SJSA1 (cell line): ENCODE measurements at places on chromosomes 4 and X.

DNA sequence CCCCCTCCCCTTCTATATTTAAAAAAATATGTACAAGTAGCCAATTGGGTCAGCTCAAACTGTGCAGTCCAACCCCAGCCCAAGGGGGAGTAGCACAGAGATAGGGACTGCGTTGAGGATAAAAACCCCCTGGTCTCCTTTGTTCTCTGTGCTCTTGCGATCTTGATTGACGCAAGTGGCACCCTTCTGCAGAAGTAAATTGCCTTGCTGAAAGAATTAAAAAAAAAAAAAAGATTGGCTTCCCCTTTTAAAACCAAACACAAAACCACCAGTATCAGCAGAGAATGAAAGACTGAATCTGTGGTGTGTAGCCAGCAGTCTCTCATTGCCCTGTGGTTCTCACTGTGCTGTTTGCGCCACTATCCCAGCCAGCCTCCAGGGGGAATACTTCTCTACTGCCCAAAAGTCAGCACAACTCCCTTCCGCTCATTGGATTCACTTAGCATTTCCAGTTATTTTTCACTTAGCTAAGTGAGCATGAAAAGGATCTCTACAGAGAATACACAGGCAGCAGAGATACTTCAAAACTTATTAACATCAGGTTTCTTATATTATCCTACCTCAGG lies 29.7 kb downstream of the MANBA start:
- no peak for DNase-seq

DNA sequence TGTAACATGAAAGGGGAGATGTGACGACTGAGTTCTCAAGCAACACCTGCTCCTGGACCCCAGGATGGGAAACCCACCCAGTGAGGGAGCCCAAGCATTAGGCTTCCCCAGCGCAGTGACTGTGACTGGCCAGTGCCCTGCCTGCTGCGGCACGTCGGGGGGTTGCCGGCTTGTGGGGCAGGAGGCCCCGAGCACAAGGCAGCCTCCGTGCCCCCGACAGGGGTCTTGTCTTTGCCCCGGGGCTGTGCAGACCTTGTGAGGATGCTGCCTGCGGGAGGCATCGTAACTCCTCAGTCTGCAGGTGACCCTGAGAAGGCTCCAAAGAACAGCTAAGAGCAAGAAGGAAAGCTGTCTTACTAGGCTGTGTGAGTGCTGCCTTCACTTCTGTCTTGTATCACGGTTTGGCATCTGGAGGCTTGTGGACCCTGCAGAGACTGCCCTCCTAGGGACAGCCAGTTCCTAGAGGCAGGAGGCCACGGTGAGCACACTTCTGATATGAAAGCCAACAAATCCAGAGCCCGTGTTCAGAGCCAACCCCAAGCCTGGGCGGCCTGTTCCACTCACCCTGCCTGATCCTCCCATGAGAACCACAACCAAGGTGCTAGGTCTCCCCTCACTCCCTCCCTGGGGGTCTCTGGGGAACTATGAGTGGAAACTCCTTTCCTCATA lies 47.7 kb downstream of the FGFRL1 start:
- no peak for DNase-seq

DNA sequence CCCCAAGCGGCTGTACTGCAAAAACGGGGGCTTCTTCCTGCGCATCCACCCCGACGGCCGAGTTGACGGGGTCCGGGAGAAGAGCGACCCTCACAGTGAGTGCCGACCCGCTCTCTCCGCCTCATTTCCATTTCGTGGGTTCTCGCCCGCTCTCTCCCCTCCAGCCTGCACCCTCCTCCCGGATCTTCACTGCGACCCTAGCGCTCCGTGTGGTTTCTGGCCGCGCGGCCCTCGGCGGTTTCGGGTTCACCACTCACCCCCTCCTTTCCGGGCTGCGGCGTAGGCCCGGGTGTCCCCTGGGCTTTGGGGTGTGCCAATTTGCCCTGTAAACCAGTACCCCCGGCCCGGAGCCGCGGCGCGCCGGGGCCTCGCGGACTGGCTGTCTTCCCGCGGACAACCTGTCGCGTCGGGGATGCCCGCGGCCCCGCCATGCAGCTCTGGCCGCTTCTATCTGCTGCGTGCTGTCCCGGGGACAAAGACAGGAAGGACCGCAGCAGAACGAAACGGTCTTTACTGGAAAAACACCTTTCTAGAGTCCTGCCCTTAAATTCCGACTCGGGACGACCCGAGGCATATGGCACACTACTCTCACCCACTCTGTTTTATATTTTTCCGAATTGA lies 737 bp downstream of the FGF2 start:
- DNase-seq = peak; percentile 61

GRCh38 chr4:185054272-185054671 lies 36.0 kb downstream of the HELT start:
- no peak for DNase-seq

DNA sequence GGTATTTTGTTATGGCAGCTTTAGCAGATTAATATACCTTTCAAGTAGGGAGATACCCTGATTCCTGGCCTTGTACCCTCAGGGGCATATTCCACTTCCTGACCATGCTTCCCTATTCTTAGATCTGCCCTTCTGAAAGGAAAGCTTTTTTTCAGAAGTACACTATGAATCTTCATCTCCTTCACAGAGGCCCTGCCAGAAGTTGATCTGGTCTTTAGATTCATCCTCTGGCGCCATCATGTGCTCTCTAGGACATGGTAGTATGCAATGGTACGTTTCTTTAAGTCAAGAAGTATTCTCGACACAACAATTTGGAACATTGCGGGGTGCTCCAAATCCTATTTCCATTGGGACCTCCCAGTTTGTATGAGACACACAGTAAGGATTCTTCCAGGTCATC lies 39.6 kb upstream of the DIPK2B start:
- no peak for DNase-seq

DNA sequence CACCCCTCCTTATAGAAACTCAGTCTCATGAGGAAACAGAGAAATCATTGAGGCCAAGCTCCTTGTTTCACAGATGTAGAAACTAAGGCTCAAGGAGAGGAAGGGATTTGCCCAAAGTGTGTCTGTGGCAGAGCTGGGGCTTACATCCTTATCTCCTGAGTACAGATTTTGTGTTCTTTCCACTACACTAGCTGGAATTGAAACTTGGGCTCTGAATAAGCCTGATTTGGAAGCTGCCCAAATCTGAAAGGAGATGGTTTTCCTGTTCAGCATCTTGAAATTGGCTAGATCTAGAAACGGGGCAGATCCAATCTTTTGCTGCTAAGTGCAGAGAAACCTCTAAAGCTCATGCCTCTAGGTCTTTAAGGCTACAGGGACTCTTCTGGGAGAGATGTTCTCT lies 24.3 kb downstream of the AWAT2 start:
- DNase-seq = no peak

DNA sequence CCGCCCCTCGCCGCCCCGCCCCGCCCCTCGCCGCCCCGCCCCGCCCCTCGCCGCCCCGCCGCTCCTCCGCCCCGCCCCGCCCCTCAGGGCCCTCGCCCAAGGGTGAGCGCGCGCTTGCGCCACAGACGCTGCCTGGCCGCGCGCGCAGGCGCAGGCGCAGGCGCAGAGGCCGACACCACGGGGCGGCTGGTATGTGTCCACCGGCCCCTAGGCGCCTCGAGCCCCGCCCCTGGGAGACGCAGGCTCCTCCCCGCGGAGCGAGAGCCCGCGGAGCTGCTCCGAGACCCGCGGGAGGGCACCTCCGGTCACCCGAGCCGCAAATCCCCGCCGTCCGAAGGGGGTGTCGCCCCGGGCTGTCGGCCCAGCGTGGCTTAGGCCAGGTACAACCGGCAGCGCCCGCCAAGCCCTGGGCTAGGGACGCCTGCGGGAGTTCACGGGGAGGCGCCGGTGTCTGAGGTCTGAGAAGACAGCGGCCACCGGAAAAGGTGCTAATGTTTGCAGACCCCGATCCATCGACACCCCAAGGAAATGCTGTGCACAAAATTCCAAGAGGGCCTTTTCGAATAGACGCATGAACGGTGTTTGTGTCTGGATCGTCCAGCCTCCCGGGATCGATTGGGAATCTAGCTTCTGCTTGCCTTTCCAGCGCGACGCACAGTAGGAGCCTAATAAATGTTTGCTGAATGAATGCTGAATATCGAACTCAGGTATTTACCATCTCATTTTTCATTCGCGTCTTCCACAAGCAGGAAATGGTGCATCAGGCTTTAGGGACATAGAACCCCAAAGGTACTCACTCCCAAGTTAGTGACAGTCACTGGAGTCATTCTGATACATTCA lies 473 bp upstream of the CCNQ start:
- DNase-seq = peak; percentile 78

DNA sequence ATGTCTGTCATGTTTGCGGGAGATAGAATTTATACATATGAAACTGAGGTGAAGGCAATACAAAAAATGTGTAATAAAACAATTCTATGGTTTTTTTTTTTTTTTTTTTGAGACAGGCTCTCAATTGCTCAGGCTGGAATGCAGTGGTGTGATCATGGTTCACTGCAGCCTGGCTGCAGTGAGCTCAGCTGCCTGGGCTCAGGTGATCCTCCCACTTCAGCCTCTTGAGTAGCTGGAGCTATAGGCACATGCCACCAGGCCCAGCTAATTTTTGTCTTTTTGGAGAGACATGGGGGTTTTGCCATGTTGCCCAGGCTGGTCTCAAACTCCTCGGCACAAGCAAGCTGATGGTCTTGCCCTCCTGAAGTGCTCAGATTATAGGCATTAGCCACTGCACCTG lies 10.1 kb downstream of the RADX start:
- no peak for DNase-seq

DNA sequence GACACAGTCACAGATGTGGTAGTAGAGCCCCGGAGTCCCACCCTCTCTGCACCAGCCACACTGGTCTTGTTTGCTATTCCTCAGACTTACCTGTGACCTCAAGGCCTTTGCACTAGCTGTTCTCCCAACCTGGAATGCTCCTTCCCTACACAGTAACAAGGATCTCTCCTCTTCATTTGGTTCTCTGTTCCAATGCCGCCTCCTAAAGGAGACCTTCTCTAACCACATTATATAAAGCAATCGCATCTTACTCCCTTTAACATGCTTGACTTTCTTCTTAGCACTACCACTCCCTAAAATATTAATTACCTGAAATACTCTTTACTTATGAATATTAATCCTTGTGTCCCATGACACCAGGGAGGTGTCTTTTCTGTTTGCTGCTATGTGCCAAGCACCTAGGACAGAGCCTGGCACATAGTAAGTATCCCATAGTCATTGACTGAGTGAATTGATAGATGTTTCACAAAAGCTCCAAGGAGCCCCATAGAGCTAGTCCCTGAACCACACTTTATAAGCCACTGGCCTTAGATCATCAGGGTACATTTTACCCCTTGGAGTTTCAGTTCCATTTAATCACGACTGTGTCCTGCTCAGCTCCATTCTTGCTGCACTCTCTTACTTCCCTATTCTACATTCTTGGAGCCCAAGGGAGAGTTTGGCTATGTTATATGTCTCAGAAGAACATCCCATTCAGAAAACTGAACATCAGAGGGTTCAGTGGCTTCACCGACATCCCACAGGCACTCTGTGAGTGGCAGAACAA lies 312.7 kb downstream of the RAB28 start:
- no peak for DNase-seq

- DNase-seq = no peak
Measured at GRCh38 chr4:159433337-159433736, 330.5 kb downstream of the RAPGEF2 start.

- DNase-seq = no peak
Measured at GRCh38 chr4:21890231-21890630, 58.3 kb downstream of the KCNIP4 start.

- peak; percentile 78 for DNase-seq
Measured at GRCh38 chr4:156971676-156972378, at the start of gene PDGFC. Gene PDGFC, minus strand, starts transcription at chr4:156971799. Its CDS starts 896 bp downstream, at chr4:156970903.

DNA sequence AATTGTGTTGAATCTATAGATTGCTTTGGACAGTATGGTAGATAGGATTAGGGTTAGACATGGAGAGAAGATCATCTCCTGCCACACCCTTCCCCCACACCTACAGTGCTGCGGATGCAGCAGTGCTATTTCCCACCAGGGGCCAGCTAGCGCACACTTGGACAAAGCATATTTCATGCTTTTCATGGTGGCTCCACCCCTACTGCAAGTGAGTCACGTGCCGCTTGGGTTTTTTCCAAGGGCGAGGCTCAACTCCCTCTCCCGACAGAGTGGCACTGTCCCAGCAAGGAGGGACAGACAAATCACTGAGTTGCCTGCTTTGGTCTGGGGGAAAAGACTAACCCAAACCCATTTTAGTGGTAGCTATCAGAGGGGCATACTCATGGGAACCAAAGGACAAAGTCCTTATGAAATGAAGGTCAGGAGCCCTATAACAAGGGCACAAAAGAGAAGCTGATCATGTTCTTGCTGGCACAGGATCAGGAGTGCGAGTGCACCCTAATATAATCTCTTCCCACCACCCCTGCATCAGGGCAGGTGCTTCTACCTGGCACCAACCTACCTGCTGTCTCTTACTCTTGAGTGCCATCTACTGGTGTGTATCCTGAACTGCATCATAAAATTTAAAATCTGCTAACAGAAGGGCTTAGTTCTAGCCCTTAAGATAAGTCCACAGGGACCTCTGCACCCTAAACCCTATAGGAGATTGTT lies 55.1 kb upstream of the PGAM4 start:
- peak; percentile 5 for DNase-seq

DNA sequence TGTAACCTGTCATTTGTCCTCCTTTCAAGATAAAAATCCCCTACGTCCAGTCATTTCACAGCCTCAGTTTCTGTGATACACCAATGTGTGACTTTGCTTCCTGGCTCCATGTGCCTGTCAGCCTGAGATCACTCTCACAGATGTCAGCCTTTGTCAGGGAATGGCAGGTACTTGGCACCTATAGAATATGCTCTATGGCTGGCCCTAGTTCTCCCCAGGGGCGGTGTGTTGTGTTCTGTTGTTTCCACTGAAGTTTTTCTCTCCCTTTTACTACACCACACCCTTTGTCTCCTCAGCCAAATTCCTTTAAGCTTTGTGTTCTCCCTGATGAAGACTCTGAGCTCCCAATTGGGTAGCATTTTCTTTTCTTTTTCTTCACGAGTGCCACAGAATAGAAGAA lies 81.7 kb downstream of the ALPK1 start:
- DNase-seq = no peak

- DNase-seq = no peak
Measured at GRCh38 chrX:107199491-107199890, 6.7 kb downstream of the NUP62CL start.

DNA sequence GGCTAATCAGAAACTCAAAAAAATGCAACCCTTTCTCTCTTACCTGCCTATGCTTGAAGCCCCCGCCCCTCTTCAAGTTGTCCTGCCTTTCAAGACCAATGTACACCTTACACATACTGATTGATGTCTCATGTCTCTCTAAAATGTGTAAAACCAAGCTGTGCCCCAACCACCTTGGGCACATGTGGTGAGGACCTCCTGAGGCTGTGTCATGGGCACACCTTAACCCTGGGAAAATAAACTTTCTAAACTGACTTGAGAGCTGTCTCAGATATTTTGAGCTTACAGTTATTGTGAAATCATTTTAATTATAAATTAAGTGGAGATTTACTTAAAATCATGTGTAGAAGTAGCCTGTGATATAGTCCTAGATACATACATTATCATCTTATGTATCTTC lies 22.2 kb downstream of the GUF1 start:
- DNase-seq = no peak

- DNase-seq = no peak
Measured at GRCh38 chr4:101037938-101038413, 309.4 kb downstream of the PPP3CA start.

GRCh38 chr4:181755846-181756245 lies 487.4 kb upstream of the TENM3 start:
- no peak for DNase-seq
